ENCODE measurements at places on chromosomes 1 and 21. TPM values are rescaled to one million over a fixed set of nuclear protein-coding genes. Genes with fewer than 3 reads are reported as not detected.

DNA sequence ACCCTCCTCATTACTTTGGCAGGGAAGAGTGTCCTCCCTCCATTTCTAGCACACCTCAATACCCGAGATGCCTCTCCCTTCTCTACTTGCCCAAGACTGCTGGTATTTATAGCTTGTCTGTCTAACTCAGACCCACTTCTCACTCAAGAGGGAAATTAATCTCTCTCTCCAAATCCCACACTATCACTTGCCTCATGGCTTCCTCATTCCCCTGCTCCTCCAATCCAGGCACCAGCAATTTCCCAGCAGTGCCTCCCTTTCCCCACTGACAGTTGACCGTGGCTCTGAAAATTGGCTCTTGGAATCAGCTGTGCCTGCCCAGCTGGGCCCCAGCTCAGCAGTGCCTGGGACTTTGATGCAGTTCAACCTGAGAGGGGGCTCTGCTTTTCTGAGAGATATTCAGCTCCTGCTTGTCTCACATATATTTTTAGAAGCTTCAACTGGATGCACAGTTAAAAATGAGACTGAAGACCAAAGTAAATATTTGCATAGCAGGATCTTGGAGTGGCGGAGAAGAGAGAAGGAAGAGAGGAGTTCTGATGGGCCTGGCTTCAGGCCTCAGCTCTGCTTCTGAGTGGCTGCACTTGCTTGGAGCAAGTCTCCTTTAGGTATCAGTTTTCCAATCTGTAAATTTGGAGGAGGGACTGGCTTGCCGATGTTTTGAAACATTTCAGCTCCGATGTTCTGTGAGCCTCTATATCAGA is 81.1 kb upstream of the SPATA6 start:
- no peak overlapping the region for H3K4me3 ChIP-seq
- H3K27ac ChIP-seq: no peak overlapping the region
- H3K27me3 ChIP-seq: no peaks in the 10 kb centered on the region
- no peaks in the 10 kb centered on the region for H3K4me1 ChIP-seq
- H3K36me3 ChIP-seq: no peaks in the 10 kb centered on the region

DNA sequence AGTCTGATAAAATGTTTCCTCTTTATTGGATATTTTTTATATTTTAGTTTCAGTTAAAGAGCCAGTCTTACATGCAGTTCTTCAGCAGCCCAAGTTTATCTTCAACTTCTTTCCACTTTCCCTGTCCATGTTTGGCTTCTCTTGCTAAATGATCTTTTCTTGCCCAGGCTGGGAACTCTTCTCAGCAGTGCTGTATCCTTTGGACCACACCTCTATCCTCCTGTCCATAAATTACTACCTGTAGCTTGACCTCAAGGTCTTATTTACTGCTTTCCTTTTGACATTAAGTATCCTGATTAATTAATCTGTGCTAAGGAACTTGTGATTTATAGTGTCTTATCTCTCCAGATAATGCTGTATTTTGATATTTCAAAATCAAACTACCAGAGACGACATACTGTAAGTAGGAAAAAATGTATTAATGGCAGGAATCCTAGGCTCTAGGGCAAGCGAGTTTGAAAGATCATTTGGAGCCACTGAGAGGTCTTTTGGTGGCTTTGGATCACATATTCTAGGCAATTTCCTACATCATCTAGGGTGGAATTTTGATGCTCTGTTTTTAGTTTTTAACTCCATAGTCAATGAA is 20.5 kb upstream of the PDC start:
- no peaks in the 10 kb centered on the region for H3K27me3 ChIP-seq
- H3K27ac ChIP-seq: no peak overlapping the region
- no peak overlapping the region for H3K4me3 ChIP-seq
- H3K4me1 ChIP-seq: no peaks in the 10 kb centered on the region

GRCh38 chr1:26785611-26786436 is 1.9 kb upstream of the PIGV start:
- peak overlapping the region; percentile 79 for H3K4me3 ChIP-seq
- H3K4me1 ChIP-seq: peaks cover 56% of the 10 kb centered on the region
- no peaks in the 10 kb centered on the region for H3K27me3 ChIP-seq
- no peak for DNase-seq
- H3K36me3 ChIP-seq: peaks cover 22% of the 10 kb centered on the region

GRCh38 chr1:201666102-201666501 is 127.2 kb downstream of the NAV1 start:
- H3K4me1 ChIP-seq: no peaks in the 10 kb centered on the region
- no peak overlapping the region for H3K27ac ChIP-seq
- H3K4me3 ChIP-seq: no peak overlapping the region
- H3K27me3 ChIP-seq: peaks cover 6% of the 10 kb centered on the region

DNA sequence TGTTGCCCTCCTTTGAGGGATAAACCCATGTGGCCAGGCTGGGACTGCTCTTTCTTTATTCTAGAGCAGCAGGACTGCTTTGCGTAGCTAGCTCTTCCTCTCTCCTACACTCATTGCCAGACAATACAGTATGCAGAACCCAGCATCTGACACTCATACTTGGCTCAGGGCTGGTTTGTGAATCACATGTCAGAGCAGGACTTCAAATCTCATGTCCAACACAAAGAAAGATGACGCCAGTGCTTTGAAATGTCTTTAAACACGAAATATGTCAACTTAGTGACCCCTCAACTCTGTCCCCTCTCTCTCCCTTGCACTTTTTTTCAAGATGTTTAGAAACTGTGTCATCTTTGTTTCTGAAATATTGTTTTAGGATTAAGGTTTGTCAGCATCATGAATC is 135.0 kb downstream of the TGFB2 start:
- H3K27me3 ChIP-seq: no peaks in the 10 kb centered on the region
- H3K36me3 ChIP-seq: no peaks in the 10 kb centered on the region
- no peak overlapping the region for H3K27ac ChIP-seq

DNA sequence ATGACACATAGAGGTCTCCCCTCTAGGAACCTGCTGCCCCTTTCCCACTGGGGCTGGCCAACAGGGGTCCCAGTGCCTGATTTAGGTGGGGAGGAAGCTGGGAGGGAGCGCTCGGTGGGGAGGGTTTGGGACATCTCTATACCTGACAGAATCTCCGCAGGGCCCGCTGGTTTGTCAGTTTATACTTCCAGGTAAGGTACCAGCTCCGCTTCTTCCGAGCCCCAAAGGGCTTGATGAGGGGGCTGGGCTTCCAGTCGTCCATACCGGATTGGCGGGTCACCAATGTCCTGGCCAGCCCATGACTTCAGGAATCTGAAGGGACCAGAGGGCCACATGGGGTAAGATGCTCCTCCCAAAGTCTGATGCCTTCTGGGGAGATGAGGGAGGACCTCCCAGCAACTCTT is 672 bp downstream of the POMGNT1 start:
- DNase-seq: no peak
- H3K27me3 ChIP-seq: no peaks in the 10 kb centered on the region

DNA sequence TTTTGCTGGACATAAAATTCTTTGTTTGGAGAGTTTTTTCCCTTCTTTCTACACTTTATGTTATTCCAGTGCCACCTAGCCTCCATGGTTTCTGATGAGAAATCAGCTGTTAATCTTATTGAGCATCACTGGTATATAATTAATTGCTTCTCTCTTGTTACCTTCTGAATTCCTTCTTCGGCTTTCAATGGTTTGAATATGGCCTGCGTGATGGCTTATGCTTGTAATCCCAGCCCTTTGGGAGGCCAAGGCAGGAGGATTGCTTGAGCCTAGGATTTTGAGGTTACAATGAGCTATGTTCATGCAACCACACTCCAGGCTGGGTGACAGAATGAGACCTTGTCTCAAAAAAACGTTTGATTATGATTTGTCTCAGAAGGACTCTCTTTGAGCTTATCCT is 13.0 kb upstream of the CNIH4 start:
- DNase-seq: no peak
- peaks cover 4% of the 10 kb centered on the region for H3K27me3 ChIP-seq
- H3K27ac ChIP-seq: no peak overlapping the region
- peaks cover 12% of the 10 kb centered on the region for H3K4me1 ChIP-seq

FALEC gene
- total RNA-seq: not detected

Measured in activated CD4-positive, alpha-beta memory T cell treated with anti-CD3 and anti-CD28 coated beads, Interleukin-2, amount 10 ng/mL, durations not matched to agents 7 days and 5 days (primary cell).